ENCODE measurements at places on chromosomes 3 and 15. TPM values are rescaled to one million over a fixed set of nuclear protein-coding genes. Genes with fewer than 3 reads are reported as not detected.

GRCh38 chr15:85749261-85750151 is 45.2 kb downstream of the KLHL25 start:
- no peak overlapping the region for H3K4me3 ChIP-seq
- H3K4me1 ChIP-seq, result peaks cover 15% of the 10 kb centered on the region
- no peaks in the 10 kb centered on the region for H3K27me3 ChIP-seq
- H3K36me3 ChIP-seq, result peaks cover 55% of the 10 kb centered on the region

DNA sequence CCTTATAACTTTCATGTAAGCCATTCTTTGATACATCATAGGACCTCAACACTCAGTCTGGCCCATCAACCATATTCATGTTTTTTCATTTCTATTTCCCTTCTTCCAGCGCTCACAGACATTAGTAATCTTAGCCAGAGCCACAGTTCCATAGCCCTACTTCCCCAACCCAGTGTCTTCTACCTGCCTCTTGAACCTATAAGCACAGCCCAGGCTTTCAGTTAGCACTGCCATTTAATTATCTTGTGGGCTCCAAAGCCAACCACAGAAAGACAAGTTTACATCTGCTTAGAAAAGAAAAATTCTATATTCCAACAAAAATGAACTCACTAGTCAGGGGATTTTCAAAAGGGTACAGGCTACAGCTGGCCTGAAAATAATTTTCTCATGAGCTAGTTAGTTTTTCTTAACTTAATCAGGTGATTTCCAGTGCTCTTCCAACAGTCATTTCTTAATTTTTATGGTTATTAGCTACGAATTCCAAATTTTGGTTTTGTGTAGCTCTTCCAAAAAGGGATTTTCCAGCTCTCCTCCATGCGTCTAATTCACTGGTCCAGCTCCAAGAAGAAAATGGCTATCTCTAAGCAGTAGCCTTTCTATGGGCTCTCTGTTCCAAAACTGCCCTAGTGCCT is 13.7 kb downstream of the CD200 start:
- H3K27ac ChIP-seq, result peak overlapping the region; percentile 49
- no peaks in the 10 kb centered on the region for H3K27me3 ChIP-seq
- H3K4me1 ChIP-seq, result no peaks in the 10 kb centered on the region
- peaks cover 65% of the 10 kb centered on the region for H3K36me3 ChIP-seq

DNA sequence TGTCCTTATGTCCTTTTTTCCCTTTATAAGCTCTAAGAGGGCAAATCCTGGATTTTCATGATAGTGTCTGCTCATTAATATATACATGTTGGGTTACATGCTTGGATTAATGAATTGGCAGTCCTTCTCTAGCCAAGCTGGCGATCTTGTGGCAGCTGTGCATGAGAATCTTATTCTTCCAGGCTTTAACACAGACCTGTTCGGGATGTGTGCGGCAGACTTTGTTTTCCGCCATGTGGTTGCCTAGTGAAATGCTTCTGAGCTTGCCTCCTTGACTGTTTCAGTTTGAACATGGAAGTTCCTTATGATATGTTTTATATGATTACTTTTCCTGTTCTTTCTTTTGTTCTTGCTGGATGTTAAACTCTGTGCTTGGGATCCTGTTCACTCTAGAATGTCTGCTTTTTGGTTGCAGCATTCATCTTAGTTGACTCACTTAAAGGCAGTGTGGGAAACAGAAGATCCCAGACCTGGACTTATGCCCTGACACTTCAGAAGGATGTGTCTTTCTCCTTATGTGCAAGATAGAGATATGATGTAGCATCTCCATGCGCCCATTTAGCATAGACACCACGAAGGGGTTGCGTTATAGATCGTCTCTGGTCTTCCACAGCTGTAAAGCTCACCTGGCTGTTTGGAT is 7.2 kb downstream of the CHCHD6 start:
- no peak overlapping the region for H3K4me3 ChIP-seq
- no peak overlapping the region for H3K27ac ChIP-seq
- no peaks in the 10 kb centered on the region for H3K4me1 ChIP-seq
- DNase-seq, result no peak
- no peaks in the 10 kb centered on the region for H3K27me3 ChIP-seq
- H3K36me3 ChIP-seq, result no peaks in the 10 kb centered on the region

- no peak overlapping the region for H3K27ac ChIP-seq
- H3K36me3 ChIP-seq, result no peaks in the 10 kb centered on the region
- H3K4me1 ChIP-seq, result peaks cover 3% of the 10 kb centered on the region
- H3K4me3 ChIP-seq, result no peak overlapping the region
These were observed 4.9 kb downstream of the MESP2 start for GRCh38 chr15:89781055-89781454.

- no peak overlapping the region for H3K27ac ChIP-seq
- DNase-seq, result no peak
- H3K36me3 ChIP-seq, result no peaks in the 10 kb centered on the region
- H3K4me3 ChIP-seq, result no peak overlapping the region
- H3K4me1 ChIP-seq, result peaks cover 6% of the 10 kb centered on the region
- H3K27me3 ChIP-seq, result peaks cover 99% of the 10 kb centered on the region
These were observed 2.6 kb upstream of the SKOR1 start for GRCh38 chr15:67822537-67823313.

The OXTR gene
- total RNA-seq, result 0.80 TPM

GRCh38 chr3:13072239-13072599 is 1.0 kb downstream of the IQSEC1 start:
- no peaks in the 10 kb centered on the region for H3K36me3 ChIP-seq
- H3K27me3 ChIP-seq, result peaks cover 29% of the 10 kb centered on the region
- H3K4me3 ChIP-seq, result no peak overlapping the region
- H3K4me1 ChIP-seq, result peaks cover 75% of the 10 kb centered on the region

The CORO2B gene
- total RNA-seq, result 0.57 TPM

DNA sequence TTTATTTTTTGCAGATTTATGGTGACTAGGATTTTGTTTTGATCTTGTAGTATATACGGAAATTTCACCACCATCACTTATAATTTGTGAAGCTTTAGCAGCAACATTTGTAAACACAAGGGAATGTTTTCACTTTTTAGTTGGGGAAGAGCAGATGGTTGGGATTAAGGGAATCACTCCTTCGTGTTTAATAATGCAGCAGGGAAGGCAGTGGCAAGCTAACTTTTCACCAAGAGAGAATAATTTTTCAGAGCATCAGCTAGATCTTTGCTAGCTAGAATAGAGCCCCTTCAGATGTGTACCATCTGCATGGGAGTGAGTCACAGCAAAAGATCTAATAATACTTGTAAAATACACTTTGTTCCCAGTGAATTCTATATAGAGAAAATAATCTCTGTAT is 632.7 kb downstream of the CADM2 start:
- no peak for DNase-seq
- H3K27me3 ChIP-seq, result no peaks in the 10 kb centered on the region
- H3K36me3 ChIP-seq, result no peaks in the 10 kb centered on the region
- H3K4me1 ChIP-seq, result no peaks in the 10 kb centered on the region
- no peak overlapping the region for H3K4me3 ChIP-seq
- H3K27ac ChIP-seq, result no peak overlapping the region

DNA sequence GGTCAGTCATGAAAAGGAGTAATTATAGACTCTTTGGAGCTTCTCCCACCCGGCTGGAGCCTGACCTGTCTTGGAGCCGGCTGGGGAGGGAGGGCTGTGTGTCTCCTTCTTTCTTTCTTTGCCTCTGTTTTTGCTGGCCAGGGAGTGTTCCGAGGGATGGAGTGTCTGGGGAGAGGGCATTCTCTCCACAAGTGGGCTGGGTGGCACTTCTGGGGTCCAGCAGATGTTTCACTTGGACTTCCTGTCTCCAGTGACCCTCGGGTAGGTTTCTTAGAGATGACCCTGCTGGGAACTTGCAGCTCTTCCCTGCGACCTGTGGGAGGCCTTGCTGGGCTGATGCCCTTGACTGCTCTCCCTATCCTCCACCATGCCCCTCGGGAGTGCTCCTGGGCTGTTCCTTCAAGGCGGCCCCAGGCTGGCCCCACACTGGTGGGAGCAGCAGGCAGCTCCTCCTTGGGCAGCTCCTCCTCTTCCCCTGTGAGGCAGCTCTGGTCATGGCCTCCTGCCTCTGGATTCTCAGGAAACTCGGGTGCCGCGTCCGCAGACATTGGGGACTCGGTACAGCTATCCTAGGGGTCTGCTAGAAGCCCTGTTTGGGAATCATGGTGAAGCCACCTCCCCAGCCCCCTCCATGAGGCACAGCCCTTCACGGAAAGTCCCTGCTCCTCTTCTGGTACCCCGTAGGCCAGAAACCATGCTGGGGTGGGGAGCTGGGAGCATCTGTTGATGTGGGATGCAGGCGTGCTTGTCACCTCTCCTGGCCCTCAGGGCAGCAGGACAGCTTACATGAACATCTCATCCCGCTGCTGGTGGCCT is 44.9 kb downstream of the APBA2 start:
- no peak for DNase-seq
- H3K27me3 ChIP-seq, result no peaks in the 10 kb centered on the region
- no peak overlapping the region for H3K4me3 ChIP-seq
- H3K36me3 ChIP-seq, result no peaks in the 10 kb centered on the region
- H3K4me1 ChIP-seq, result peaks cover 5% of the 10 kb centered on the region

GRCh38 chr3:38490281-38491030 is 5.7 kb upstream of the EXOG start:
- DNase-seq, result no peak
- no peak overlapping the region for H3K27ac ChIP-seq
- peaks cover 13% of the 10 kb centered on the region for H3K36me3 ChIP-seq

GRCh38 chr3:57226176-57226575 is 1.4 kb upstream of the APPL1 start:
- no peaks in the 10 kb centered on the region for H3K36me3 ChIP-seq
- DNase-seq, result no peak
- peaks cover 9% of the 10 kb centered on the region for H3K4me1 ChIP-seq
- no peak overlapping the region for H3K27ac ChIP-seq
- H3K4me3 ChIP-seq, result no peak overlapping the region
- no peaks in the 10 kb centered on the region for H3K27me3 ChIP-seq

DNA sequence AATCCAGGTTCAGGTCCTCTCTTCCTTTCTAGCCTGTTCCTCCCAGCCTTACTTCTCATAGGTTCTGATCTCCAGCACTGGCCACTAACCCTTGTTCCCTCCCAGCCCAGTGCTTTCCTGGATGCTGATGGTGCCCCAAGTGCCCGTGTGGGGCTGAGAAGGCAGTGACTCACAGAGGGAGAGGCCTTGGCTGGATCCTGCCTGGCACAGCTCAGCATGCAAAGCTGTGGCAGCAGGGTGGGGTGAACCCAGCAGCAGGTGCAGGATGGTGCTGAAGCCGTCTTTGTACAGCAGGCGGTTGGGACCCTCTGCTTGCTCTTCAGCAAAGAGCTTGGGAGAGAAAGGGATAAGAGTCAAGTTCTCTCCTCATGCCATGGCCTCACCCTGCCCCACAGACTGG is 7.6 kb downstream of the LPCAT4 start:
- H3K36me3 ChIP-seq, result peaks cover 36% of the 10 kb centered on the region
- no peaks in the 10 kb centered on the region for H3K4me1 ChIP-seq
- no peaks in the 10 kb centered on the region for H3K27me3 ChIP-seq
- no peak for DNase-seq
- no peak overlapping the region for H3K4me3 ChIP-seq

DNA sequence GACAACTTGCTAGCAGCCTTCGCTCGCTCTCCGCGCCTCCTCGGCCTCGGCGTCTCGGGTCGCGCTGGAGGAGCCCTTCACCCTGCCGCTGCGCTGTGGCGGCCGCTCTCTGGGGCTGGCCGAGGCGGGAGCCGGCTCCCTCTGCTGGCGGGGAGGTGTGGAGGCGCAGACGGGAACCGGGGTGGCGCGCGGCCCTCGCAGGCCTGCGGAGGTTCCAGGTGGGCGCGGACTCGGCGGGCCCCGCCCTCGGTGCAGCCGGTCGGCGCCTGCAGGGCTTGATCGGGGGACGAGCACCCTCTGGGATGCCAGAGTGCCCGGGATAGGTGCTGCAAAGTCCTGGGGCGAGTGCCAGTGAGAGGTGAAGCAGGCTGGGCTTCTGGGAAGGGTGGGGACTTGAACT is 989.9 kb downstream of the ROBO2 start:
- no peaks in the 10 kb centered on the region for H3K36me3 ChIP-seq
- no peaks in the 10 kb centered on the region for H3K27me3 ChIP-seq
- H3K4me3 ChIP-seq, result no peak overlapping the region
- DNase-seq, result no peak
- no peaks in the 10 kb centered on the region for H3K4me1 ChIP-seq

GRCh38 chr15:96252148-96252547 is 78.4 kb upstream of the NR2F2 start:
- no peaks in the 10 kb centered on the region for H3K27me3 ChIP-seq
- no peak overlapping the region for H3K27ac ChIP-seq
- no peak for DNase-seq
- H3K36me3 ChIP-seq, result no peaks in the 10 kb centered on the region

The GP5 gene
- total RNA-seq, result 0.14 TPM

- H3K4me1 ChIP-seq, result peaks cover 10% of the 10 kb centered on the region
- H3K4me3 ChIP-seq, result no peak overlapping the region
- DNase-seq, result peak; percentile 18
- H3K27me3 ChIP-seq, result peaks cover 88% of the 10 kb centered on the region
These were observed 1.8 kb downstream of the CAMKV start for GRCh38 chr3:49867871-49868321.

DNA sequence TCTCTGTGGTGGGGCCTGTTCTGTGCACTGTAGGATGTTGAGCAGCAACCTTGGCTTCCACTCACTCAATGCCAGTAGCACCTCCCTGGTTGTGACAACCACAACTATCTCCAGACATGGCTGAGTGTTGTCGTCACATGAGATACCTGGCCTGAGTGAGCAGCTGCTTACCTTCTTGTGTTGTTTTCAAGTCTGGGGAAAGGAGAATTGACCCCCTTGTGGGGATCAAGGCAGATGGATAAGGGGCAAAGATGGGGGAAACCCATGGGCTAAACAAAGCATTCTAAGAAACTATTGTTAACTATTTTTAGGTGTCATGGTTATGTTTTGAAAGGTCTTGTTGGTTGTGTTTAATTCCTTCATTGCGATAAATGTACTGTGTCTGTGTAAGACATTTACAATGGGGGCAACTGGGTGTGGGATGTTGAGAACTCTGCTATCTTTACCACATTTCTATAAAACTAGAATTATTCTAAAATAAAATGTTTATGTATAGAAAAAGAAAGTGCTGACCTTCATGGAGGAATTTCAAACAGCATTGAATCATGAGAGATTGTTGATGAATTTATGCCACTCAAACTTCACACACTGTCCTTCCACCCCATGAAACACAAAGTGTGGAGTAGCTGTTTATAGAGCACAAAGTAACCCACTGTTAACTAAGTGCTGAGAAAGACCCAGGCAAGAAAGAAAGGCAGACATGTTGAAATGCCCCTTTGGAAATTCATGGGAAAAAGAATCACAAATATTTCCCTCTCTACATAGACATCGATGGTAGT is 48.4 kb upstream of the SPTSSB start:
- H3K4me1 ChIP-seq, result peaks cover 3% of the 10 kb centered on the region
- H3K4me3 ChIP-seq, result no peak overlapping the region
- no peaks in the 10 kb centered on the region for H3K27me3 ChIP-seq

The OCA2 gene
- 0.99 TPM for total RNA-seq

The SPINK8 gene
- total RNA-seq, result not detected

GRCh38 chr3:129085165-129085715 is 24.7 kb downstream of the GP9 start:
- no peaks in the 10 kb centered on the region for H3K36me3 ChIP-seq
- no peaks in the 10 kb centered on the region for H3K4me1 ChIP-seq
- no peak overlapping the region for H3K4me3 ChIP-seq

DNA sequence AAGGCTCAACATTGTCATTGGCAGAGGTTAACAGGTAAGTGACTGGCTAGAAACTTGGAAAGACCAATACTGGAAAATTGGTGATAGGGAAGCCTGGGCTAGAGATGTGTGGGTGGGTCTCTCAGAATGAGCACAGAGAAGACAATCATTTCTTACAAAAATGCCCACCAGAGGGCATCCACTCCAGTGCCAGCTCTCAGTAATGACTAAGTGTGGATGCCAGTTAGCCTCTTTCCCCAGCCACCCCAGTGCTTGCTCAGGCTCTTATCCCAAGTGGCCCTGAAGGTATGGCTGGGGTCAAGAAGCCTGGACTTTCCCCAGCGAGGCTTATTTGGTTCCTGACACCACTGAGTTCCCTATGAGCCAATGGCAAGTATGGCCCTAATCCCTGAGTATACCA is 115.9 kb upstream of the ST8SIA2 start:
- no peaks in the 10 kb centered on the region for H3K27me3 ChIP-seq
- DNase-seq, result peak; percentile 13
- no peak overlapping the region for H3K27ac ChIP-seq
- no peaks in the 10 kb centered on the region for H3K4me1 ChIP-seq
- no peaks in the 10 kb centered on the region for H3K36me3 ChIP-seq

The MCTP2 gene
- 9.3 TPM for total RNA-seq
